ENCODE measurements at places on chromosomes 2 and 18. TPM values are rescaled to one million over a fixed set of nuclear protein-coding genes. Genes with fewer than 3 reads are reported as not detected.

DNA sequence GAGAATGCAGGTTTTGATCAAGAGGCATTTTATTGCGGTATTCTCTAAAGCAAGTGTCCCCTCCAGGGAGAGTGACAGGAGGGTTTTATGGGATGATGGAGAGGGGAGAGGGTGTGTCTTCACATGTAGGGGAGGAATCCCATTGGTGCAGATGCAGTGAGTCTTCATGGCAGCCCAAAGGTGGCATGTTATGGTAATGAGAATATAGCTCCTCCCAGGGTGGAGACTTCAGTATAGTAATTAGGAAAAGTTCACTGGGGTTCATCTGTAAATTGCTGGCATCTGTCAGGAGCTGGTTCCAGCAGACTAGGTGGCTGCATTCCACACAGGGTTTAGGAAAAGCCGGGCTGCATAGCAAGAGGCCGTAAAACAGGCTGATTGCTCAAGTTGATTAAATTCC is 230.7 kb upstream of the CCDC68 start:
- H3K27me3 ChIP-seq = peaks cover 2% of the 10 kb centered on the region
- DNase-seq = no peak
- H3K4me1 ChIP-seq = no peaks in the 10 kb centered on the region

The SERPINB7 gene
- total RNA-seq = not detected

GRCh38 chr18:49685231-49685942 is 123.5 kb downstream of the LIPG start:
- no peak overlapping the region for H3K4me3 ChIP-seq
- no peaks in the 10 kb centered on the region for H3K36me3 ChIP-seq
- peaks cover 9% of the 10 kb centered on the region for H3K27me3 ChIP-seq
- H3K4me1 ChIP-seq = peaks cover 14% of the 10 kb centered on the region
- no peak for DNase-seq

DNA sequence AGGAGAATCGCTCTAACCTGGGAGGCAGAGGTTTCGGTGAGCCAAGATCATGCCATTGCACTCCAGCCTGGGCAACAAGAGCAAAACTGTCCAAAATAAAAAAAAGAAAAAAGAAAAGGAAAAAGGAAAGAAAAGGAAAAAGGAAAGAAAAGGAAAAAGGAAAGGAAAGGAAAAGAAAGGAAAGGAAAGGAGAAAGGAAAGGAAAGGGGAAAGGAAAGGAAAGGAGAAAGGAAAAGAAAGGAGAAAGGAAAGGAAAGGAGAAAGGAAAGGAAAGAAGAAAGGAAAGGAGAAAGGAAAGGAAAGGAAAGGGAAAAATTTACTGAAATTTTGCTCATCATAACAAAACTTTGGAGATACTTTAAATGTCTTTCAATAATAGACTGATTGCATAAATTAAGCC is 391.3 kb upstream of the GYPC start:
- no peaks in the 10 kb centered on the region for H3K4me1 ChIP-seq
- no peak for DNase-seq
- H3K4me3 ChIP-seq = no peak overlapping the region
- H3K36me3 ChIP-seq = no peaks in the 10 kb centered on the region
- no peak overlapping the region for H3K27ac ChIP-seq
- H3K27me3 ChIP-seq = no peaks in the 10 kb centered on the region

All from natural killer cell treated with Interleukin-12 subunit alpha and Interleukin-12 subunit beta and Interleukin-15 and Interleukin-18, amount 100 ng/mL, for 72 hours (primary cell).